Iris pigment epithelial cell (primary cell): ENCODE measurements at places on chromosomes 7 and 10.
A peak's percentile ranks its signal among the peaks of the same experiment; 100 is the strongest.

DNA sequence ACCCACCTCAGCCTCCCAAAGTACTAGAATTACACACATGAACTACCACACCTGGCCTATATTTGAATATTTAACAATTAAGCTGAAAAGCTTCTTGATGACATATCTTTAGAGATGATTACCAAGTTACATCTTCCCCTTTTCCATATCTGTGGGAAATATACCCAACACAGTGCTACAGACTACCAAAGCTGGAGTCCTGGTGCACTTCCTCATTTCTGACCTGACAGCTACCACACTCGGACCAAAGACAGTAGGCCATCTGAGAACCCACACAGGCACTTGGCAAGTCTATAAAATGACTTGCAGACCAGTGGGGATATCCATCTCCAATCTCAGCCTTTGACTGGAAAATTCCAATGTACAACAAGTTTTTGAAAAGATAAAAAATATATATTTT, 270.4 kb upstream of the KLF14 start:
- no peak for DNase-seq

DNA sequence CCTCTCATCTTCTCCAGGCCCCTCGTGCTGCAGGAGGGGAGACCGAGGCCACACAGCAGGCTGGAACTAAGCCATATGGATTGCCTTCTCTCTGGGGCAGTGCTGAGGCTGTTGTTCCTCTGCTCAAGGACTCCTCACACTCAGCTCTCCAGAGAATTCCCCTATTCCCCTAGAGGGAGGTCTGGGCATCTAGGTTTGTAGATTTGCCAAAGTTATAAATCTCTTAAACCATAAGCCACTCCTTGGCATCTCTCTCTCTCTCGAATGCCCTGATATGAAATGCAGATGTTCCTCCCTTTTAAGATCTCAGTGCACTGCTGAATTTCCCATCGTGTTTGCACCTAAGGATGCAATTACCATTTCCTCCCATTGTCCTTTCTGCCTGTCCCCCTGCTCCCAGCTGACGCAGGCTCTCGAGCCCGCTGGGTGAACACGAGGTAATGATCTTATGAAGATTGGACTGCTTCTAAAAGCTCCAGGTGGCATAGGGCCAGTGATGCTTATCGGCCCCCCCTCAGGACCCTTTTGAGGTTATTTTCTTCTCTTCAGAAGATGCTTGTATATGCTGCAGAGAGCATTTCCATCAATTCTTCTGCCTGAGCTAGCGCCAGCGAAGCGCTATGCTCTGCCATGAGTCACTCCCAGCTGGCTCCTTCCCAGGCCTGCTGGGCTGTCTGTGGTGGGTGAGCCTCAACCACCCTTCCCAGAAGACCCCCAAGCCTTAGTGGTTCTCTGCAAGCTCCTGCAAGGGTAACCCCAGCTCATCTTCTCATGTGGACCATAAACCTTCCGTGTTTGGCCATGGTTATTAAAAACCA, 41.6 kb upstream of the AQP1 start:
- peak; percentile 23 for DNase-seq

DNA sequence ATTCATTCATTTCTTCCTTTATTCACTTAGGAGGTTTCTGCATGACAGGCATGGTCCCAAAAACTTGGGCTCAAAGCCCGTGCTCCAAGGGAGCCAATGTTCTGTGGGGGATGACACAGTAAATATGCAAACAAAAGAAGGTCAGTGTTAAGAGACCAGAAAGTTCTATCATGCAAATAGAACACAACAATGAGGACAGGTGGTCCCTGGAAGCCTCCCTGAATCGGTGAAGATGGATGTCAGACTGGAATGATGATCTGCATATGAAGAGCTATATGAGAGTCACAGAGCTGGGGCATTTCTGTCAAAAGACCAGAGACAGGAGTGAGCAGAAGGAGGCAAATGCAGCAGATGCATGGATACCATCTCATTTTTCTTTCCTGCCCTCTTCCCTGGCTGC, 129.0 kb downstream of the ABCA13 start:
- no peak for DNase-seq

DNA sequence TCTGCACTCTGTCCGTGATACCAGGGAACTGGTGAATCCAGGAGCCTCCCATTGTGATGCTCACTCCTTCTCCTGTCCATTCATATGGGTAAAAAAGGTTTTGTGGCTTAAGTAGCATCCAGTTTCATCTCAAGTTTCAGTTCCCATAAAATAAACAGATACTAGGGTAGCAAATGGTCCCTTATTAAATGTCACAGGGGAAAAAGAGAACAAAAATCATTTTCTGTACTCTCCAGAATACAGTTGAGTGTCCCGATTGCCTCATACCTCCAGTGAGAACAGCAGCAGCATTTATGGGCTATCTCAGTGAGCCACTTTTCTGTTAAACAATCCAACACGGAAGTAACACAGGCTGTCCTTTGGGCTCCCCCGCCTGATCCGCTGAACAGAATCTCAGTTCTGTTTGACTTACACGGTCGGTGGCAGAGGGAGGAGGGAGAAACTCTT, 179.6 kb downstream of the CELF2 start:
- no peak for DNase-seq

DNA sequence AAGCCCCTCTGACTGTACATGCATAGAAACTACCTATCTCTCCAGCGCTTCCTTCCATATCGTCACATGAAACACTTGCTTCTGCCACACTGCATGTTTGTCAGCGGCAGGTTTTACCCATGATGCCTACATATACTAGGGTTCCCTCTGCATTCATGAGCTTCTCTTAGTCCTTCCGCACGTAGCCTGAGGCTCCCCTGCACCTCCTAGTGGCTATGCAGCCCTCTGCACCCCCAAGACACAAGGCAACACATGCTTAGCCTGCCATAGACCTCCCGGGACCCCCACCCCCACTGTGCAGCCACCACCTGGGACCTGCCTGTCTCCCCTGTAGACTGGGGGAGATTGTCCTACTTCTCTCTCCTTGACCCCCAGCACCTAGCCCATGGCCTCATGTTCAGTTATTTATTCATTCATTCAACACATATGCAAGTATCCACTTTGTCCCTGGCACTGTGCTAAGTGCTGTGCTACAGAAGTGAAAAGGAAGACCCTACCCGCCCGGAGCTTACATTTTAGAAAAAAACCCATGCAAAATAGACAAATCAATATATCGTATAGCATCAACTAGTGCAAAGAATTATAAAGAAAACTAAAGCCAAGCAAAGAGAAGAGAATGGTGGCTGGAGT, 23.5 kb downstream of the TMEM273 start:
- DNase-seq: peak; percentile 46

DNA sequence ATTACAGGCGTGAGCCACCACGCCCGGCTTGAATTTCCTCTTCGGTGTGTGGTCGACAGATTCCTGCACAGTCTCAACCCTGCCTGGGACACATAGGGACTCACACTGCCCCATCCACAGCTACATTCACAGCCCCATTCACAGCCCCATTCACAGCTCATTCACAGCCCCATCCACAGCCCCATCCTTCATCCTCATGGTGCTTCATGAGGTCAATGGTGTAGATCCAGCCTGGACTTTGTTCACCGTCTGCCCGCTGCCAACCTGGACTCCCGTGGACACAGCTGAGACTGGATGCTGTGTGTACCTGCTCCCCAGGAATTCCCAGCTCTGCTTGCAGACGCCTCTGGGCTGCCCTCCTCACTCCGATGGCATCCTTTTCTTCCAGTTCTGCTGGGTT, 5.2 kb downstream of the IDI2 start:
- DNase-seq: no peak
